Stimulated activated CD8-positive, alpha-beta memory T cell treated with anti-CD3 and anti-CD28 coated beads, Interleukin-4, amount 100 ng/mL, for 4 hours (primary cell): ENCODE measurements at places on chromosomes 4 and X.

GRCh38 chr4:180084561-180084960 lies 2158.6 kb upstream of the TENM3 start:
- no peak for DNase-seq

DNA sequence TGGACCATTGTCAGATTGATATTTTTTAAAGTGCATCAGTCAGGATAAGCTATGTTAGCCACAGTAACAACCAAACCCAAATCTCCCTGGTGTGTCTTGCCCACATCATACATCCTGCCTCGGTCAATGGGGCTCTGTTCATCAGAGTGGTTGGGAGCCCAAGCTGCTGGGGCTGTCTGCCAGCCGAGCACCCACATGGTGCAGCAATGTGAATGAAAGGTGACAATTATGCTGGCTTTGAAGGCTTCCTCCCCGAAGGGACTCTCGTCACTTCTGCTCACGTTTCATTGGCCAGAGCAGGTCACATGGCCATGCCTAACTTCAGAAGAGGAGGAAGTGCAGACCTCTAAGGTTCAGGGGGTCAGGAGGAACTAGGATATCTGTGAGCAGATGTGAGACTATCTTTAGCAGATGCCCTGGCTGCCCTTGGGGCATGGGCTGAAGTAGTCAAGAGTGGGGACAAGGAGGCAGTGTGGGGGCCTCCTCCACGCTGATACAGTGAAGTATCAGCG lies 1.3 kb upstream of the JAKMIP1 start:
- no peak for DNase-seq

- DNase-seq, result no peak
These were observed 51.8 kb downstream of the SCML1 start for GRCh38 chrX:17788956-17789562.

DNA sequence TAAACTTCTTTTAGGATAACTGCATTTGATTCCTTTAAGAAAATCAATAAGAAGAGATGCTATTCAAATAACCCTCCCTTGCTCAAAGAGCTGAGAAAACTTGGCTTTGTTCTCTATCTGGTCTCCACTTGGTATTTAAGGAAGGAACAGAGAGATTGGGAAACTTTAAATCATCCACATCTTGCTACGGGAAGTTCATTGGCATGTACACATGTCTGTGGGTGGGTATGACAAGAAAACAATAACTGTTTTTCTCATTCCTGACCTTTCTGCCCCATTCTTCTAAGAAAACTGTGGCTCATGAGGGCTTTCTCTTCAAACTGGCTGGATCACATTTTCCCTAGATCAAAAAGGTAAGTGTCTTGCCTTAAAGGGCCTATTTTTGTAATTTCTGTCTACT lies 6.0 kb downstream of the SEL1L3 start:
- DNase-seq, result no peak

- DNase-seq, result no peak
These were observed 71.7 kb downstream of the APBB2 start for GRCh38 chr4:41142376-41143310.

DNA sequence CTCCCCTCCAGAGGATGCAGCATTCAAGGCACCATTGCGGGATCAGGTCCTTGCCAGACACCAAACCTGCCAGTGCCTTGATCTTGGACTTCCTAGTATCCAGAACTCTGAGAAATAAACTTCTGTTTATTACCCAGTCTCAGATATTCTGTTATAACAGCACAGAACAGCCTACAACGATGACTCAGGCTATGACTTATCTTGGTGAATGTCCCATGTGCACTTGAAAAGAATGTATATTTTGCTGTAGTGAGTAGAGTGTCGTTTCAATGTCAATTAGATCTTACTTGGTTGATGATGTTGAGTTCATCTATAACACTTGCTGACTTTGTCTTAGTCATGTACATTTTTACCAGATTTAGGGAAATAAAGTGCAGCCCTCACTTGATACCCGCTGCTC lies 34.5 kb upstream of the PGRMC1 start:
- no peak for DNase-seq

DNA sequence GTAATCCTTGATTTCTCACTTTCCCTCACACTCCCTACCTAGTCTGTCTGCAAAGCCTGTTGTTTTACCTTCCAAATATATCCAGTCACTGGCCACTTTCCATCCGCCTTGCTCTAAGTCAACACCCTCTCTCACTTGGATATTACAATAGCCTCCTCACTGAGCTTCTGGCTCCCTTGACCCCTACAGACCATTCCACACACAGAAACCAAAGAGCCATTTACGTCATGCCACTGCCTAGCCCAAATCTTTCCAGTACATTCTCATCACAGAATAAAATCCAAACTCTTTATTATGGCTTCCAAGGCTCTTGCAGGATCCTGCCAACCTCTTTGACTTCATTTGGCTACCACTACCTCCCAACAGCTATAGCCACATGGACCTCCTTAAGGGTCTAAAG lies 25.7 kb upstream of the ARHGEF9 start:
- DNase-seq, result no peak

- DNase-seq, result no peak
These were observed 31.6 kb downstream of the MTHFD2L start for GRCh38 chr4:74189331-74190043.

GRCh38 chr4:167049257-167049656 lies 185.0 kb downstream of the SPOCK3 start:
- DNase-seq, result no peak

DNA sequence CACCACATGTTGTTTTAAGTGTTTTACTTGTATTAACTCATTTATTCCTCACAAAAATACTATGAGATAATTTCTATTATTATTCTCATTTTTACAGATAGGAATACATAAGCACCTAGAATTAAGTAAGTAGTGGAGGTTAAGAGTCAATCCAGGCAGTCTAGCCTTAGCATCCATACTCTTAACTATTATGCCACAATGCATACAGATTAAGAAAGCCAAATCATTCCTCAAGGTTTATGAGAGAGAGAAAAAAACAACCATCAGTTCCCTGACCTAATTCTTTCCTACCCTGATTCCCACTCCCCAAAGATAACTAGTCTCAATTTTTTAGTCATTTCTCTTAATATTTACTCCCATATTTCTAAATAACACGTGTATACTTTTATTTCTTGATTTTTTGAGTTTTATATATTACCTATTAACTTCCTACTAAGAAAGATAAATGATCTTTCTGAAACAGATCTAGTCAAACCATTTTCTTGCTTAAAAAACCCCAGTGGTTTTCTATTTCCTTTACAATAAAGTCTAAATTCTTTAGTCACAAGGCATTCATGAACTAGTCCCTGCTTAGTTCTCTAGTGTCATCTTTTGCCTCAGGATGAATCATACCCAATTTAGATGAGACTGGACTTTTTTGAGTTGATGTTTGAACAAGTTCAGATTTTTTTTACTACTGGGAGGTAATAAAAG lies 16.0 kb downstream of the UBA6 start:
- no peak for DNase-seq

- no peak for DNase-seq
These were observed 108.4 kb upstream of the LRPAP1 start for GRCh38 chr4:3640587-3640962.

DNA sequence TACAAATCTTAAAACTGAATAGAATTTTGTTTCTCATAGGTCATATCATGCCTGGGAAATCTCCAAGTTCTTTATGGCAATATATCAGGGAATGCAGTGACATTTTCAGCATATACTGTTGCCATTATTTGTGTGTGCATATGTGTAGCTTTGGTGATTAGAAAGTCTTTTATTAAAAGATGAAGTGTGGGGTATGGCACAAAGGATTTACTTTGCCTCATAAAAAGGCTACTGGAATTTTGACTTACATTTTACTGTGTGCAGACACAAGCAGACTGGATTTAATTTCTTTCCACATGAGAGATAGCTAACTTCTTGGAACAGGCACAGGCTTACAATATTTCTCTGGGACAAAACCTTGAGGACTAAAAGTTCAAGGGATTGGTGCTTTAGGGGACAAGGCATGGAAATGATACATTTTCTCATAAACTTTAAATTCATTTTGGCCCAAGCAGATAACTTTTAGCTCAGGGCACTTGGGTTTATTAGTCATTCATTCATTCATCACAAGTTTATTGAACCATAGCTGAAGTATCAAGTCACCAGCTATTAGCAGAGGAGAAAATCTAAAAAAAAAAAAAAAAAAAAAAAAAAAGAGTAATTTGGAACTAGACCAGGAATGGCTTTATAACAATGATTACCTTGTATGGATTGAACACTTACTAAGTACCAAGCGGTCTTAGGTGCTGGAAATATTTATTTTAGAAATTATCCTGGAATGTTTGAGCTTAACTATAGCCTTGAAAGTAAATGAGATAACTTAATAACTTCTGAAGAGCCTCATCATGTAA lies 191.5 kb downstream of the SLIT2 start:
- DNase-seq, result no peak

DNA sequence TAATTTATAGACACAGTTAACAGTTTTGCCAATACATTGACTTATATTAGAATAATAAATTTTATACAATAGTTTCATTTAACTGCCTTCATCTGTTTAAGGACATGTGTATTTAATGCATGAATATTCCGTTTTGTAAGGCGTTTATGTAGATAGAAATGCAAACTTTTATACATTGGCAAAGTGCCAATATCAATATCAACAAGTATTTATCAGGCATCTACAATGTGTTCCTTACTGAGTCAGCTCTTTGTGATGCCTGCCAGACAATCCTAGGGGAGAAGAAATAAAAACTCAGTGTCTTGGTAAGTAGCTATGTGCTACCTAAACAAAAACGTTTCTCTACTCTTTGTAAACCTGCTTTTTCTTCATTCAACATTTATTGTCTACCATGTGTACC lies 1142.2 kb downstream of the C4orf33 start:
- no peak for DNase-seq

DNA sequence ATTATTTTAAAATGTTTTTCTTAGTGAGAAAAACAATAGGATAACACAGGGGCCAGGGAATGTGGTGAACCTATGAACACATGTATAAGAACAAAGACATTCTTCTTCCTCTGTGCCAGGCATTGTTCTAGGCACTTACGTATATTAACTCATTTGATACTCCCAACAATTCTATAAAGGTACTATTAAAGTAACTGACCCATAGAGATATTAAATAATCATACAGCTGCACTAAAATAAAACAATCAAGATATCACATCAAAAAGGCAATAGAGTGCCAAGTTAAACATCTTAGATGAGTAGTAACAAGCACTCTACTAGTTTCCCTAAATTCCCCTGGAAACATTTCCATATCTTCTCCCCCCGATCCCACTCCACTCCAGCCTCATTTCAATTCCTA lies 33.4 kb downstream of the SLC39A8 start:
- no peak for DNase-seq

DNA sequence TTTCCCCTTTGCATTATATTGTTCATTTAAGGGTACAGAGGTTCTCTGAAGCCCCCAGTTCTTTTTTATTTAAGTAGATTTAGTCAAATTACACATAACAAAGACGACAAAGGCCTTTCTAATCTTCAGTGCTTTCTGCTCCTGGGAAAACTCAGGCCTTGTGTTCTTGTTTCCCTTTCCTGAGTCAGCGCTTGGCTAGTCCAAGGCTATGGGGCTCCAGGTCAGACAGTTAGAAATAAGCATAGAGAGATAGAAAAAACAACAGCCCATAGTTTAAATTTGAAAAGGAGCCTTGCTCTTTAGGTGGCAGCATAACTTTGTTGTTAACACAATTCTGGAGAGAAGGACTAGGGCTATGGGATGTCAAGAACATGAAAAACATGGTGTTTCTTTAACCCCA lies 97.3 kb downstream of the PPP1R2C start:
- DNase-seq, result no peak

- DNase-seq, result no peak
These were observed 49.8 kb downstream of the SMIM31 start for GRCh38 chr4:164803702-164804101.

- no peak for DNase-seq
These were observed 132.8 kb upstream of the FUNDC1 start for GRCh38 chrX:44675362-44676024.

DNA sequence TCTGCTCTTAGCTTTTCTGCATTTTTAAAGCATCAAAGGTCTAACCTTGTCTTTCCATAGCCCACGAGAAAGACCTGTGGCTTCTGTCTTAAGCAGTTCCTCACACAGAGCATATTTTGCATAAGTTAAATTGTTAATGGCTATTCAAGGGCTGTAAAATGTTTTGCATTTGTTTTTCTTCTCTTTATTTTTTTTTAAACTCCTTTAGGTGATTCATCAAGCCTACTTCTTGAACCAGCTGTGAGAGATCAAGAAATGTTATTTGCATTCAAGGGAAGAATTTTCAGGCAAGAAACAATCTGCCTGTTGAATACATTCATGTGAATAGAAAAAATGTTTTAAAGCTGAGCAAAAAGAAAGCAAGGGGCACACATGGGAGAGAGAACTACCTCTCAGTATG lies 423.8 kb upstream of the FRG1 start:
- no peak for DNase-seq

DNA sequence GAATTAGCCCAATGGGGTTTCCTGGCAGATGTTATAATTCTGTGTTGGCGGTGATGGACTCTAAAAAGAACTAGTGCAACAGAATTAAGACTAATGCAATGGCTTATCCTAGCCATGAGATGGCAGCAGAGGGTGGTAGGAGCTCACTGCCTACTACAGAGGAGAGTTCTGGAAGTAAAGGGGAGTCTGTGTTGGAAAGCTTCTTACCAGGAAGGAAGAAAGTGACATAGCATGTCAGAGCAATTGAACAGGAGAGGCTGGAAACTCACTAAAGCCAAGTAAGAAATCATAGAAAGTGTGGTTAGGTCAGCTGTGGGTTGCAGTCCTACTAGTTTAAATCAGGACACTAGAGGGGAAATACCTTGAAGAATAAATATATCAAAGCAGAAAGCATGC lies 6.3 kb upstream of the TRPC5OS start:
- DNase-seq, result no peak

- DNase-seq, result no peak
These were observed 461 bp downstream of the FBXW7 start for GRCh38 chr4:152535360-152535902.

GRCh38 chr4:24858026-24858425 lies 54.8 kb downstream of the CCDC149 start:
- DNase-seq, result no peak

DNA sequence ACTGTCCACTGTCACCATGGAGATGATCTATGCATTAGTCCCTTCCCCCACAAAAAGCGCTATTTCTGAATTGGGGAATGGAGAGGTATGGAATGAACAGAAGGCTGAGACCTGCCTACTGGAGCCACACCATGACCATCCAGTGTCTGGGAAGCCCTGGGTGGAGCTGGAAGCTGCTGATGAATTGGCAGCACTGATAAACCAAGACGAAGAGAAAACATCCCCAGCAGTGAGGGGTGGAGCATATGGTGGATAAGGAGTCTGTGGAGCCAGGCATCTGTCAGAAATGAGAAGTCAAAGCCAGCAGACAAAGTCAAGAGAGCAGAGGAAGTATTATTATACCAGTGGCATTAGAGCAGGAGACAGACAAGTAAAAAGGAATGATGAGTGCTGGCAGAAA lies 13.2 kb downstream of the CC2D2A start:
- DNase-seq, result no peak

- DNase-seq, result no peak
These were observed 108.8 kb downstream of the SPRY1 start for GRCh38 chr4:123505095-123506010.

GRCh38 chr4:81808011-81808672 lies 336.4 kb upstream of the RASGEF1B start:
- DNase-seq, result no peak

- no peak for DNase-seq
These were observed 9.0 kb upstream of the SLC26A1 start for GRCh38 chr4:1002131-1002630.
